ENCODE measurements at places on chromosomes 6 and 20. TPM values are rescaled to one million over a fixed set of nuclear protein-coding genes. Genes with fewer than 3 reads are reported as not detected.

DNA sequence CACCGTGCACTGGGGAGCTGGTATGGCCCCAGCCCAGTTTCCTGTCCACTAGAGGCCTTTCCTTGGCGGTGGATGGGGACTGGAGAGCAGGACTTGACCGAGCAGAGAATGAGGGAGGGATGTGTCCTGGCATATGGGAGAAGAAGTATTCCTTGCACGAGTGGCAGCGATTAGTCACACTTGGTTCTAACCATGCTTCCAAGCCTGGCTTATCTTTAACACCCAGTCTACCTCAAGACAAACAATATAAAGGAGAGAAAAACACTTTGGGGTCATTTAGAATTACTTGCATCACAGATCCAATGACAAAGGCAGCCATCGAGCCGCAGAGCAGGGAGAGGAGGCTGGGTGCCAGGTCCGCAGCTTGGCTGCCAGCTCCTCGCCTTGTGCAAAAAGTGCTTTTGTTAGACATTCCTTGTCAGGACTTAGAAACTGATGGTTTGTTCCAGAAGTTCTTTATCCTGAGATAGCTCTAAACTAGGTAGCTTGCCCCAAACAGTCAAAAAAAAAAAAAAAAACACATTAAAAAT, 214.9 kb upstream of the GMDS start:
- peak; percentile 42 for DNase-seq

GRCh38 chr6:112923940-112924587, 576.9 kb downstream of the RFPL4B start:
- DNase-seq = no peak

The HLA-G gene
- total RNA-seq = 0.35 TPM

GRCh38 chr20:43824309-43825050, 90.2 kb upstream of the TOX2 start:
- DNase-seq = peak; percentile 59

- no peak for DNase-seq
Observed at GRCh38 chr20:1861347-1861976, 33.7 kb upstream of the SIRPA start.

DNA sequence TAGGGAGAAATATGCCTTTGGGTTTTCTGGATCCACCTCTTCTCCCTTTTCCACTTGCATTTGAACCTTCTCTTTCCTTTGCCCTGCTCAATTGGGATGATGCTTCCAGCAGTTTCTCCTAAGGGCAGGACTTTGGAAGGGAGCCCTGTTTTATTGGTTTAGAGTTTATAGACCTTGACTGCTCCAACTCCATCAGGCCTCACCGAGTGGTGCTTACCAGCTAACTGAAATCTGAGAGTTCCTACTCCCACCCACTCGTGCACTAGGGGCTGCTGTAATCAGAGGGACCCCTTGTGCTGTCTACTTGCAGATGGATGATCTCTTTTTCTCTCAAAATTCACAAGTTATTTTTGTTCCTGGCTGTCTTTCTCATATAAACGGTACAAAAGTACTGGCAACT, 121.3 kb upstream of the SLC22A16 start:
- DNase-seq = peak; percentile 91

The FAM83D gene
- total RNA-seq = 0.79 TPM

GRCh38 chr6:42190554-42191183, 4.1 kb downstream of the GUCA1B start:
- DNase-seq = no peak

The ARMC2 gene
- 12.7 TPM for total RNA-seq

The BTN1A1 gene
- 0.09 TPM for total RNA-seq

GRCh38 chr6:168227840-168228239, 91.7 kb downstream of the DACT2 start:
- no peak for DNase-seq

- no peak for DNase-seq
Observed at GRCh38 chr6:25217302-25217701, 61.9 kb upstream of the CARMIL1 start.

DNA sequence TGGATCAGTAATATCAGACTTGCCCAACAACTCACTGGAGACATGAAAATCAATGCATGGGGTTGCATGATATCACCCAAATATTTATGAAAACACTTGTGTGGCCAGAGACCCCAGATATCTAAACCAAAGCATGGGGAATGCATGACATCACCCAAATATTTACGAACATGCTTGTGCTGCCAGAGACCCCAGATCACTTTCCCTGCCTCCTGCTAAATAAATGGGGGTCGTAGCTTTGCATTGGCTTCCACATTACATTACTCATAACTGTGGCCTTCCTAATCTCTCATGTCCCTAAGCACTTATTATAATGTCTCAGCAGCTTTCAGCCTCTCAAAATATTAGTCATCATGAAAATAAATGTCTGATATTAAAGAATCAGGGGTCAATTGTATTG, 838.0 kb upstream of the DEFB115 start:
- DNase-seq = no peak

- peak; percentile 87 for DNase-seq
Observed at GRCh38 chr20:59515013-59515905, 89.1 kb upstream of the PHACTR3 start.

- no peak for DNase-seq
Observed at GRCh38 chr20:57715268-57715904, 5.6 kb upstream of the PMEPA1 start.

DNA sequence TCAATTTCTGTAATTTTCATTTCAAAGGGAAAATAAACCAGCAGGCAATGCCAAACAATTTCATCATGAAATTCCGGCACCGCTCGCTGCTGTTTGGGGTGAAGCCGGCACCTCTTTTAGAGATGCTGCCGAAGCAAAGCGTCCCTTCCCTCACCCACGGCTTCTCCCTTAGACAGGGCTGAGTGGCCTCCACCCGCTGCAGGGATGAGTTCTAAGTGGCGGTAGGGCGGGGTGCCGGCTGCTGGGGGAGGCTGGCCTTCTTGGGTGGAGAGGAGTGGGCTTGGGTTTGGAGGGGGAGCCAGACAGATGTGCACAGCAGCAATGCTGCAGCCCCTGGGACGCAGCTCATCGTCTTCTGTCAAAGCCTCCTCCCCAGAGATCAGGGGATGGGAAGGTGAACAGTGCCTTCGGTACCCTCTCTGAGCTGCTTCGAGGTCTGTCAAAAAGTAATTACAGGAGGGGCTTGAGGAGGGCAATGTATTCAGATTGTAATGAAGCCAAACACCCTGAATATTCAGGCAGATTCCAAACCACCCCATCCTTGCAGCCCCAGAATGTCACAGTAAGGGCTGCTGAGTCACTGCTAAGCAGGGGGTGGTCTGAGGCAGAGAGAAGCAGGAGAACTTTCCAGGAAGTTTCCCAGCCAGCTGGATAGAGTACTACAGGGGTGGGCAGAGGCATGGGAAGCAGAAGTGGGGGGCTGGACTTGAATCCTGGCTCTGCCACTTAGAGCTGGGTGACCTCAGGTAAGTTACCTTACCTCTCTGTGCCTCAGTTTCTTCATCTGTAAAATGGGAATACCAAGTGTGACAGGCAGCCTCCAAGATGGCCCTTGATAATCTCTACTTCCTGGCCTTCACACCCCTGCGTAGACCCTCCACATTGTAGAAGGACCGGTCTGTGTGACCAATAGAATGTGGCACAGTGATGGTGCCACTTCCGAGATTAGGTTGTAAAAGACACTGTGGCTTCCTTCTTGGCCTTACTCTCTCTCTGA, 96.6 kb downstream of the SULF2 start:
- no peak for DNase-seq

Measured in kidney (tissue), 22 donors.